ENCODE measurements at places on chromosomes 6 and 20. TPM values are rescaled to one million over a fixed set of nuclear protein-coding genes. Genes with fewer than 3 reads are reported as not detected.

Gene PROKR2
- not detected for total RNA-seq

Gene ALDH8A1
- 1.1 TPM for total RNA-seq

Gene ADGRF1
- total RNA-seq: 13.0 TPM

Gene FBXO5
- 24.1 TPM for total RNA-seq

Gene MAPK13
- total RNA-seq: 5.6 TPM

Gene GLP1R
- total RNA-seq: 0.58 TPM

Gene BPIFB4
- total RNA-seq: not detected

Gene PLCG1
- total RNA-seq: 86.7 TPM

Gene SALL4
- total RNA-seq: 1.3 TPM

Gene PXMP4
- 12.2 TPM for total RNA-seq

Gene TULP1
- total RNA-seq: 1.3 TPM

Gene WFDC2
- total RNA-seq: not detected

Gene APOBEC2
- total RNA-seq: 11.4 TPM

Gene LHFPL5
- total RNA-seq: not detected

Gene RAD21L1
- not detected for total RNA-seq

Gene MMP24
- 1.5 TPM for total RNA-seq

Gene GCNT2
- total RNA-seq: 15.0 TPM

Gene LRRN4
- total RNA-seq: 0.58 TPM

Gene SYS1
- total RNA-seq: 19.5 TPM

Gene PANK2
- total RNA-seq: 53.4 TPM

Gene KCNK16
- total RNA-seq: not detected

Gene NKX2-4
- total RNA-seq: not detected

Gene MUC22
- total RNA-seq: not detected

Gene RAMACL
- 6.0 TPM for total RNA-seq

Gene RPS6KA2
- total RNA-seq: 34.7 TPM

Gene UNC5CL
- total RNA-seq: 0.37 TPM

Gene NT5E
- 36.9 TPM for total RNA-seq

Gene DUSP15
- 1.4 TPM for total RNA-seq

Gene PTP4A1
- total RNA-seq: 63.4 TPM

Gene CENPQ
- total RNA-seq: 15.9 TPM

Gene WTAP
- total RNA-seq: 103 TPM

Gene IMPG1
- 0.21 TPM for total RNA-seq

Gene LY6G5B
- total RNA-seq: 6.0 TPM

Gene KCNK15
- 0.21 TPM for total RNA-seq

Gene FOXA2
- total RNA-seq: not detected

Gene BMP6
- total RNA-seq: 11.7 TPM

Gene MCCD1
- total RNA-seq: not detected

Gene ENPP5
- 5.2 TPM for total RNA-seq

Gene CDSN
- not detected for total RNA-seq

Gene C6orf58
- total RNA-seq: not detected

Gene ULBP2
- total RNA-seq: 0.26 TPM

Gene SYCP2
- 6.7 TPM for total RNA-seq

Gene CST3
- total RNA-seq: 166 TPM

Gene ACSS1
- 11.1 TPM for total RNA-seq

Gene STMND1
- total RNA-seq: not detected

Gene SCRT2
- not detected for total RNA-seq

Gene RNF182
- 0.90 TPM for total RNA-seq

Gene OR2J3
- total RNA-seq: not detected

Gene OLIG3
- not detected for total RNA-seq

Gene DEFB124
- total RNA-seq: not detected

Measured in urinary bladder (tissue), 4 donors.